A172 (cell line): ENCODE measurements at places on chromosomes 12 and 14. TPM values are rescaled to one million over a fixed set of nuclear protein-coding genes. Genes with fewer than 3 reads are reported as not detected.

IQSEC3 gene
- not detected in 2 replicates for total RNA-seq

SGPP1 gene
- total RNA-seq = 26.2 and 28.1 TPM in 2 replicates

CDC42BPB gene
- total RNA-seq = 26.2 and 26.6 TPM in 2 replicates

MYF6 gene
- not detected in 2 replicates for total RNA-seq

GLIPR1L1 gene
- total RNA-seq = not detected in 2 replicates

WNT1 gene
- total RNA-seq = not detected in 2 replicates

RDH12 gene
- total RNA-seq = 0.17 TPM in 1 of 2 replicates, not detected in the other

PPHLN1 gene
- total RNA-seq = 78.7 and 94.4 TPM in 2 replicates
